Fibroblast of skin of left quadriceps (primary cell): ENCODE measurements at places on chromosomes 1 and 21.

DNA sequence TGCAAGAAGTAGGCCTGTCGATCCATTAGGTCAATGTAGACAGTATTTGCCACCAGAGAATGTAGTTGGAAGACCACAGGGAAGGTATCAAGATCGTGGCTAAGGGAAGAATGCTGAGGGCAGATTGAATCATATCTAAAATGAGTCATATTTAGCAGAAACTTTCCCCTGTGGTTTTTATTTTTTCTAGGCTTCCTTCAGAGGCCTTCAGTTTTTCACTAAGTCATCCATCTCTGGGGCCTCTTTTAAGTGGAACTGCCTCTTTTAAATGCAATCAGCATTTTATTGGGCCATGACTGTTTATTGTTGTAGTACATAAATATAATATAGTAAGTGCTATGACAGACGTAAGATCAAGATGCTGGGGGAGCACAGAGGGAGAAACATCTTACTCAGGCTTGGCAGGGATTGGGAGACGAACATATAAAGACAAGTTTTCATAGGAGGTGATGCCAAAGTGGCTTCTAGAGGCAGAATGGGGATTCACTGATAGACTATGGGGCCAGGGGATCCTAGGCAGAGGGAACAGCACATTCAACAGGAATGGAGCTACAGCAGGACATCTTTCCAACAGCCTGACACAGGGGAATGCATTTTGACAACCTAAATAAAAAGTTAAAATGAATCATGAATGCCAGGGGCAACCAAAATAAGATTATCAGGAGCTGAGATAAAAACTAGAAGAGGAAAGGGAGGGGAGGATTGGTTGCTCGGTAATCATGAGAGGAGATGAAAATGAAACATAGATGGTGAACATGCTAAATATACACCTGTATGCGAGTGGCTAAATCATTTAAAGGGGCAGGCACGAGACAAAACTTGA is 20.1 kb downstream of the UBE2U start:
- peak; percentile 90 for DNase-seq

GRCh38 chr1:86696522-86696921 is 7.9 kb upstream of the SH3GLB1 start:
- DNase-seq: no peak

GRCh38 chr1:37601441-37601840 is 5.7 kb upstream of the GNL2 start:
- DNase-seq: no peak

- no peak for DNase-seq
Measured at GRCh38 chr1:233972951-233973635, 68.6 kb downstream of the SLC35F3 start.

- no peak for DNase-seq
Measured at GRCh38 chr21:26125433-26126167, 45.0 kb downstream of the APP start.

DNA sequence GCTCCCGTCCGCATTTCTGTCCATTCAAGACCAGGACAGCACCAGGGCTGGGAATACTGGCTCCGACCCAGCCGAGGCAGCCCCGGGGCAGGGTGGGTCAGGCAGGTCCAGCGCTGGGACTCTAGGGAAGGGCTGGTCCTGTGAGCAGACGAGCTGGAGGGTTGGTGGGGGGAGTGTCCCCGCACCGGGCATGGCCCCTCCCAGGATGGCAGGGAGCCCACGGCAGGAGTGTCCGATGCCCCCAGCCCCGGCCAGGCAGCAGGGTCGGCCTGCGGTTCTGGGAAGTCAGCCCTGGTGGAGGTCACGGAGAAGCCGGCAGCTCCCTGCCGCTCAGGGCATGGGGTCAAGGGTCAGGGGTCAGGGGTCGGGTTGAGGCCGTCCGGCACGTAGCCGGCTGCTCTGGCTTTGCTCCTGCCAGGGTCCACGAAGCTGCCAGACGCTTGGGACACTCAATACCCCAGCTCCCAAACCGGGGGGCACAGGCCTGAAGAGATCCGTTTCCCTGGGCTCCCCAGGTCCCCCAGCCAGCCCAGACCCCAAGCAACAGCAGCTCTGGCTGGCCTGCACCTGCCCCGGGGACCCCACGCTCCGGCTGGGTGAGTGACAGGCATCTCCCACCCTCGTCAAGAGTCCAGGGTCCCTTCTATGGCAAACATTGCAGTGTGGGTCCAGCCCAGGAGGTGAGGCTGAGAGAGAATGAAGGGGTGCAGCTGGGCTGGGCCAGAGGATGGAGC is 6.7 kb downstream of the C1QTNF12 start:
- DNase-seq: no peak

- no peak for DNase-seq
Measured at GRCh38 chr1:6770751-6771440, 14.4 kb upstream of the CAMTA1 start.

DNA sequence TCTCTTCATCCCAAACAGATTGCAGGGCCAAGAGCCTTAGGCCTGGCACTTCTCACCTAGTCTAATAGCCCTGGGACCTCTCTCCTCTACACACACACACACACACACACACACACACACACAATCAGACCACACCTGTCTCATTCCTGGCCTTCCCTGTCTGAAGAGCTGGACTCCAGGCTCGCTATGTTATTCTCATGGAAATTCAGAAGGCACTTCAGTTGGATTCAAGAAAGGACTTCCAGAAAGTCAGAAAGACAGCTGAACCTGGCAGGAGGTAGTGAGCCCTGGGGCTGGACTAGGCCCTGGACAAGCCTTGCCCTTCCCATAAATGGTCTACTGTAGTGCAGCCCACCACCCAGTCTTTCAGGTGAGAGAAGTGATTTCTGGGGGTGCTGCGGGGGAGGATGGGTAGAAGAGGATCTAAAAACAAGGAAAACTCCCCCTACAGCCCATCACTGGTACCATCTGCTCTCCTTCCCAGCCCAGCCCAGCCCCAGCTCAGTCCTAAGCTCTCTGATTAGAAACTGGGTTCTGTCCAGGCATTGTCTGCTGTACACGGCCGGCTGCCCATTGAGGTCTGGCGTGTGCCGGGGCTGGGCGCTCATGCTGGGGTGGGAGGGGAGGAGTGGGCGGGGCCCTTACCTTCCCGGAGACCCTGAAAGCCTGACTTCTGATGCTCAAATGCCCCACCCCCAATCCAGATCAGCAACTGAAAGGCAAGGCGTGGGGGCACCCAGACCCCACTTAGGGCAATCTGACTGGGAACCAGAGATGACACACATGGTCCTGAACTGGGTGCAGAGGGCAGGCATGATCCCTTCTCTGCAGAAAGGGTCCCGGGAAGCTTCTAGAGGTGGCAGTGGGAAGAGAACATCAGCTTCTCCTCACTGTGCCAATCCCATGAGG is 2.5 kb downstream of the KIF21B start:
- DNase-seq: no peak

- DNase-seq: no peak
Measured at GRCh38 chr1:63690966-63691700, 82.7 kb upstream of the ROR1 start.

- DNase-seq: no peak
Measured at GRCh38 chr1:68706639-68707317, 209.9 kb upstream of the DEPDC1 start.

DNA sequence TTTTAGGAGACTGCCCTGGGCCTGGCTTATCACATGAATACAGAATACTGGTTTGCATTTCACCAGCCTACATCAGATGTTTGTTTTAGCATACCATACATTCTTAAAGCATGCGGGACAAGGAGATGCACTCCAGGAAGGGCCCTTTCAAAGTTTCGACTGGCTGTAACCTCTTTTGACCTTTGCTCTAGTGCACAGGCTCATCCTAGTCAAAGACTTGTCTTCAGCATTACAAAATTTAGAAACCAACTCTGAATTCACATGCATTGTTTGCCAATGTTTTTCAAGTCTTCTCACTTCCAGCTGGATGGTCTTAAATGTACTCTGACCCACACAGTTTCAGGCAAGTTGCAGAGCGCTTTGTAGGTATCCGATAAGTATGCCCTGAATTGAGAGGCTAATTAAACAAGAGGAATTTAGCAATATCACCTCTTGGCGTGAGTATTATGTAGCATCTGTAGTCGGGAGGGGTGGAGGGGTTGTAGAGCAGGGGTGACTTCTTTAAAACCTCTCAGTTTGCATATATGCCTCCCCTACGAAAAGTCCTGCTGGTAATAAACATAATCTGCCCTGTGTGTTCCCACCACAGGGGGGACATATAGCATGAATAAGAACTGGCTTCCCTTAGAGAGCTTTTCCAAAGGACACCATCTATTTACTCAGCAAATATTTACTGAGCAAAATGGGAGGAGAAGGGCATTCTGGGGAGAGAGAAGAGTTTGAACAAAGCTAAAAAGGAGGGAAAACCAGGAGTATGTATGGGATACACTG is 24.4 kb upstream of the AHCYL1 start:
- peak; percentile 67 for DNase-seq

DNA sequence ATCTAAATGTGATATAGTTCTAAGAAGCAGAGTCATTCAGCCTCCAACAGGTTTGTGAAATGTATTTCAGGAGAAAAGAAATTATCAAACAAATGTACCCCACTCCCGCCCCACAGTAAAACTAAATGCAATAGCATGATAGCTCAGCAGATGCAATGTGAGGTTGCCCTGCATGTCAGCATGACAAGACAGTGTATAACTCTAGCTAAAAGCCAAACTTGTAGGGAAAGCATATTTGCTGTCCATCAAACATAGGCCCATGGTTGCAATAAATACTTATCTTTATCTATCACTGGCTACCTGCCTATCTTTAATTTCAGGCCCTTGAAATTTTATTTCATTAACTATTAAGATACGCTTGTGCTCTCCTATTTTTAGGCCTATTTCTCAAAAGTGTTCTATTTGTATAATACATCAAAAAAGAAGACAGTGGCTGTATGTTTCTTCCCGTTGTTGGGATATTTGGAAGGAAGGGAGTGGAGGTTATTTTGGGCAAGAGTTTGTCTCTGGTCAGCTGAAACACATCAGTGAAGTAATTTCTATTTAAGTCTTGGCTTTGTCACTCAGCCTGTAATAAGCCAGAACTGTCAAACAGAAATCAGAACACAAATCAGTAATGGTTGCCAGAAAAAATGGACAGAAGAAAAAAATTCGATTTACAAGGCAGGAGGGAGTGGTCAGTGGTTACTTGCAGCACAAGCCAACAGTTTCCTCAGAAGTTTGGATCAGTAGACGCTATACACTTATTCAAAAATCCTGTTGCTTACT is 307.4 kb upstream of the ADGRL2 start:
- DNase-seq: no peak

DNA sequence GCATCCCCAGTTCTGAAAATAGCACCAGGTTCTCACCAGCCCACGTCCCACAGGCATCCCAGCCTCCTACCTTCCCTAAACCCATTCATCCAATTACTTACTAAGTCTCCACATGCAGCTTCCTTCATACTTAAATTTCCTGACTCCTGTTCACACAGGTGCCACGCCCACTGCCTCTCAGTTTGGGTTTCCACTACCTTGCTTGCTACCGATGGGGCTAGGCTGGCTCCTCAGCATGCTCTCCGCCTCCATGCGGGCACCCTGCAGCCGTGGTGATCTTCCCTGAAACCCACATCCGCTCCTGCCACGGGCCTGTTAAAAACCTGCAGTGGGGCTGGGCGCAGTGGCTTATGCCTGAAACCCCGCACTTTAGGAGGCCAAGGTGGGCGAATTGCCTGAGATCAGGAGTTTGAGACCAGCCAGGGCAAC is 70.4 kb upstream of the ANGPTL1 start:
- no peak for DNase-seq

- DNase-seq: no peak
Measured at GRCh38 chr21:16900685-16901084, 612.2 kb upstream of the CXADR start.

DNA sequence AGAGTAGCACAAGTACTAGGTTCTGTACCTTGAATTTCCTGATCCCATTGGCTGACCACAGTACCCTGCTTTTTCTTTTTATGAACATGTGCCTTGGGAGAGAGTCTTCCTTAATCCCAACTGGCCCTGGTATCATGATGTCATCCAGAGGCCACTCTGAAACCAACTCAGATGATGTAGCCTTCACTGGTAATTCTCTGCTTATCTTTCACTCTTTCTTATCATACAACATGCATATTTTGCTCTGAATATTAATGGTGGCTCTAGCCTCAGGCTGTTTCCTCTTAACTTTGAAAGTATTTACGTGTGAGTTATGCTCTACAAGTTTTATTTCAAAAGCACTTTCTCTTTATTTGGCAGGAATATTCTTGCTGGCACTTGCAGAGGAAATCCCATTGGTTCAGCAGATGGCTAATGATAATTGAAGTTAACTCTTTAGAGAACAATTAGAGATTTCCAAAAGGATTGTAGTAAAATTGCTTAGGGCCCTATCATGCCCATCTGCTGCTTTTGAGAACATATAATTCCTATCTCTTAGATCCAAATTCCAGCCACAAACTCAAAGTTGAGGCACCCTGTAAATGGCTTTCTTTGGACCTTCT is 86.1 kb downstream of the PTGER3 start:
- no peak for DNase-seq

- no peak for DNase-seq
Measured at GRCh38 chr1:9145021-9145668, 16.2 kb upstream of the GPR157 start.

- DNase-seq: no peak
Measured at GRCh38 chr1:244349581-244350001, 102.1 kb downstream of the ADSS2 start.

- no peak for DNase-seq
Measured at GRCh38 chr1:235304549-235305451, 23.2 kb downstream of the ARID4B start.

DNA sequence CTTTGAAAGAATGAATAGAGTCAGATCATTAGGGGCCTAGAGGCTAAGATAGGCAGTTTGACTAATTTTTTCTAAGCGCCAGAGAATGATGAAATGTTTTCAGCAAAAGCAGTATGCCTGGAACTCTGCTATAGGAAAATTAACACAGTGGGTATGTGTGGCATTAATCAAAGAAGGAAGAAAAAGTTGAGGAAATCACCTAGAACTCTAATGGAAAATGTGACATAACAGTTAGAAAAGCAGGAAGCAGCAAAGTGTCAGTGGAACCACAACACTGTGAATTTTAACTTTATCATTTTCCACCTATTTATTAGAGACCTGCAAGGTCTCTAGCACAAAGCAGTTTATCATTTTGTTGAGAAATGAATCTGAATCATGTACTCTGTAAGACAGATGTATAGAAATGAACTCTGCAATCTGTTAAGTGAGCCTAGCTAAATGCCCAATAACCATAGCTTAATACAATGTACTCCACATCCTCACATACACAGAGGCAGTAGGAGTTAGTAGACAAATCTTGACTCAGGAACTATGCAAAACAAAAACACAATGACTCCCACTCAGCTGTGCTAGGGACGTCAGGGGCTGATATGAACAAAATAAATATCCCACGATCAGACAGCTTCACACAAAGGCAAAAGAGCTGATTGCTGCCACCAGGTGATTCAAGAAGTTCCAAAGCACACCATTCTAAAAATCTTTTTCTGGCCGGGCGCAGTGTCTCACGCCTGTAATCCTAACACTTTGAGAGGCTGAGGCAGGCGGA is 500.7 kb upstream of the NFIA start:
- no peak for DNase-seq

- peak; percentile 68 for DNase-seq
Measured at GRCh38 chr1:150764617-150765101, 919 bp downstream of the CTSS start.

- DNase-seq: no peak
Measured at GRCh38 chr1:23290836-23291565, 53.1 kb downstream of the HNRNPR start.

- no peak for DNase-seq
Measured at GRCh38 chr1:68401506-68401905, 48.2 kb downstream of the RPE65 start.
